T-helper 1 cell (primary cell): ENCODE measurements at places on chromosomes 7 and 10.

GRCh38 chr7:147079921-147080420, 963.4 kb downstream of the CNTNAP2 start:
- no peak for DNase-seq

DNA sequence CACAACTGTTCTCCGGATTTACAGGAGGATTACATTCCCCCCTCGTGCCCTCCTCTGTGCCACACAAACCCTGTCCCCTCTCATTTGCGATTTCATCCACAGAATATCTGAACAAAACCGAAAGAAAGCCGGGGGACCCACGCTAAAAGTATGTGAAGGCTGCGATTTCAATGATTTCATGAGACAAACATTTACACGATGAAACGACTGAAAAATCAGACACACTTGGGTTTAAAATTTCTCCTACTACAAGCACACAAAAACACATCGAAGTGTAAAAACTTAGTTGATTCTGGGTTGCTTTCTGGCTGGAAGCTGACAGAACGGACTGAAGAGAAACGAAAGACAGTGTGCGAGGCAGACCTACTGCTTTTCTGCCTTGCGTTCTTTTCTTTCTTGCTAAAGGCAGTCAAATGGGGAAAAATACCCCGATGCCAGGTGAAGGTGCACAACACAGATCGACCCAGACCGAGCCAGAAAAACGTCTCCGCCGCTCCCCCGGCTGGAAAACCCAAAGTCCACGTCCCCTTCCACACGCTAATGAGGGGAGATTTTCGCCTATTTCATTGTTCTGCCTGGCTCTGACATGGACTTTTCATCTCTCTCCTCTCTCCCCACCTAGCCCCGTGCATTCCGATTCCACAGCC, 1.2 kb downstream of the HIPK2 start:
- peak; percentile 14 for DNase-seq

DNA sequence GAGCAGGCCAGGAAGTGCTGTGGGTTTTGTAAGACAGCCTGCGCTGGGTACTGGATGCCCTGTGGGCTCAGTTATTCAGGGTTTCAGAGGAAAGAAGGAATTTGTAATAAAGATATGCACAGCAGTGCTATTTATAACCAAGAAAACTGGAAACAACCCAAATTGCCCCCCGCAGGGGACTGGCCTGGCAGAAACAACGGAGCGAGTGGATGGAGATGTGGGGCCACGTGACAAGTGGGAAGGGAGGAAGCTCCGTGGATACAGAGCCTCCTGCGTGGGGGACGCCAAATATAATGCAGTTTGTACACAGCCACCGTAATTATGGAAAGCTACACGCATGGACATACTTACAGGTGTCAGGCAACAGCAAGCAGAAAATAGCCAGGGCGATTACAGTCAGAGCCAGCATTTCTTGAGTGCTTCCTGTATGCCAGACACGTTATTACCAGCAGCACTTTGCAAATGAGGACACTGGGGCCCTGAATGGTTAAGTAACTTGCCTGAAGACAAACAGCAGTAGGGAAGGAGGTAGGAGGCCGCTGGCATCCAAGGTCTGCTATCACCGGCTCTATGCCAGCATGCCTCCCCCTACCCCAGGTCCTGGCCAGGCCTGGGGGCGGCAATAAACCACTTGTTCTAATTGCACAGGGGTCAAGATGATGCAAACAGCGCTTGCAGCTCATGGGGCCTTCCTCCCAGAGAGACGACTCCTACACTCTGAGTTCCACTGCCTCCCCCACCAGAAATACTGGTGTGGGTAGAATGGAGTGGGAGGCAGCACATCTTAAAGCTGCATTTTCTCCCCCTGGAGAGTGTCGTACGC, 8.7 kb upstream of the CAMK2B start:
- DNase-seq = no peak

DNA sequence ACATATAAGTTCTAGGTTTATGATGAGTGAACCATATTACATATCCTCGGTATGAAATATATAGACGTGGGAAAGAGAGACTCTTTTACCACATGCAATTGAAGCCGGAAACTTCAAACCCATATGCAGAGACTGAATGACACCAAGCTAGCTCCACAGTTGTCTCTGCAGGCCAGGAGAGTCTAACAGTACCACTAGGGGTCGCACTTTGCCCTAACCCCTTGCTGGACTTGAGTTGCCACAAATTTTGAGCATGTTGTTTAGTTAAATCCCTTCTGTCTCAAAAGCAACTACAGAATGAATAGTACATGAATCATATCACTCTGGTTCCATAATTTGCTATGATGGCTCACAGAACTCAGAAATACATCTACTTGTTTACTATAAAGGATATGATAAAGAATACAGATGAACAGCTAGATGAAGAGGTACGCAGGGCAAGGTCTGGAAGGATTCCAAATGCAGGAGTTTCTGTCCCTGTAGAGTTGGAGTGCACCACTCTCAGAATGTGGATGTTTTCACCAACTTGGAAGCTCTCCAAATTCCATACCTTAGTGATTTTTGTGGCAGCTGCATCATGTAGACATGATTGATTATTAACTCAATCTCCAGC, 112.4 kb upstream of the YAE1 start:
- no peak for DNase-seq

- no peak for DNase-seq
Measured at GRCh38 chr10:34524369-34525091, 290.6 kb downstream of the PARD3 start.

- DNase-seq = no peak
Measured at GRCh38 chr10:45997994-45998763, 25.9 kb downstream of the TIMM23 start.

DNA sequence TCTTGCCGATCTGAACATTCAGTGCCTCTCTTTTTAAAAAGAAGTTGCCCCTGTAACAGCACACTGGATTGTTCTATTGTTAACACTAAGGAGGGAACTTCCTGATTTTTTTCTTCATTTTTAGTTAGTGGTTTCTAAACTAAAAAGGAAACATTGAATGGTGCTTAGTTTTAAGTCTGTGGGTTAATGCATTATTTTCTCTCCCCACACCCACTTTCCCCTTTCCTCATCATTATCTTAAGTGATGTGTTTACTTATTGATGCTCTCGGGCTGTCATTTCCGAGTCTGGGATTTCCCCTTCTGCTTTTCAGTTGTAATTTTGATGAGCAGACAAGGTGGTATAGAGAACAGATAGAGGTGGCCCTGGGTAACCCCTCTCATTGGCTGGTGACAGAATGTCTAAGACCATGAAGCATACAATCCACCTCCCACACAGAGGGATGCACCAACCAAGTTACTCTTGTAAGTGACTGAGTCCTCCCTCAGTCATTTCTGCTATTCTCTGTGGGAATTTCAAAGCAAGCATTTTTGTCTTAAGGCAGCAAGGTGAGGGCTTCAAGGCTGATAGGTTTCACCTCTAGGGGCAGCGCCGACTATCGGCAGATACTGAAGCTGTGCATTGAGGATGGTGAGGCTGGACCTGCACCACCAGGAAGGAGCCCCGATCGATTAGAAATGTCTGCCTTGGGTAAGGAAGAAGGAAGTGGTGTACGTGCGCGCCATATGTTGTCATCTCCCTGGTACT, 49.5 kb downstream of the CHN2 start:
- DNase-seq = peak; percentile 11

- DNase-seq = no peak
Measured at GRCh38 chr7:15937571-15937970, 251.1 kb upstream of the MEOX2 start.

DNA sequence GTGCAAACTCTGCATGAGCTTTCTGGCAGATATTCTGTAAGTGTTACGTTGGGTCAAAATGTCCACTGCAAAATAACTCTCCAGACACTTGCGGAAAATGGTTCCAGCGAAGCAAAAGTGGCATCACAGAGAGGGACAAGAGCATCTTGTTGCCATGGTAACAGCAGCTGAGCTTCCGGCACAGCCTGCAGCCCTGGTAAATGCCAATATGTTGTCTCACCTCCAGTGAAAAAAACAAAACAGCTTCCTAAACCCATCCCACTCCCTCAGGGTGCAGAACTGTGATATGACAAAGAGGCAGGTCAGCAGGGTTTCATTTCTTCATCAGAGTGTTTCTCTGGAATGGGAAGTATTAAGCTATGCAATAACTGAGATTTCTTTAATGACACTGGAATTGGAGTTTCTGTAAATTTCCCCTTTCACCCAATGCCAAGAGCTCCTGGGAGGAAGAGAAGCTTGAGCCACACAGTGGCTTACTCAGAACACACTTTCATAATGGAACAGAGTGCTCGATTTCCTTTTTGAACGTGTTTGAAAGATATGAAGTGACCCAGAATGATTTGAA, 65.6 kb downstream of the FOXI2 start:
- DNase-seq = no peak

DNA sequence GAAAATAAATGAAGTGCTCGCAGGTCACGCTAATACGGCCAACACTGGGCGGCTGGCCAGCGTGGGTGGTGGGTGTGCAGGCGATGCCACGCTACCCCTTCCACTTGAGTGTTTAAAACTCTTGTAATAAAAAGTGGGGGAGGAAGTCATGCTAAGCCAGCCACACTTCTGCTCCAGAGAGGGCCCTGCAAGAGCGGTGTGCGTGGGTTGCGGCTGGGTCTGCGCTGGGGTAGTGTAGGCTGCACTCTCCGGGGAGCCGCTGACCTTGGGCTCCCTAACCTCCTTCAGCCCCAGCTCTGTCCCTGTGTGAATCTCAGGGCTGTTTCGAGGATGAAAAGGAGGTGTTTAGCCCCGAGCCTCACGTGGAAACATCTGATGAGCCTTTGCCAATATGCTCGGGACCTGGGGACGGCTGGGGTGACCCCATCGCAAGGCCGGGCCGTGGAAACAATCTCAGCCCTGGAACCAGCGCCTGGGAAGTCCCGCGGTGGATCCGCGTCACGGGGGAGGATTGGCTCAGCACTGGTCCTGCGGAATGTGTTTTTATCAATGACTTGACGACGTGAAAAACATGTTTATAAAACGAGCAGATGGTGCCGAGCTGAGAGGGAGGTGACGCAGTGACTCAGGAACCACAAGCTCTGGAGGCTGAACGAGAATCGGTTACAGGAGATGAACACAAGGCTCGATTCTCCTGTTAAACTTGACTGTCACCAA, 278.5 kb downstream of the DNAJB6 start:
- no peak for DNase-seq

DNA sequence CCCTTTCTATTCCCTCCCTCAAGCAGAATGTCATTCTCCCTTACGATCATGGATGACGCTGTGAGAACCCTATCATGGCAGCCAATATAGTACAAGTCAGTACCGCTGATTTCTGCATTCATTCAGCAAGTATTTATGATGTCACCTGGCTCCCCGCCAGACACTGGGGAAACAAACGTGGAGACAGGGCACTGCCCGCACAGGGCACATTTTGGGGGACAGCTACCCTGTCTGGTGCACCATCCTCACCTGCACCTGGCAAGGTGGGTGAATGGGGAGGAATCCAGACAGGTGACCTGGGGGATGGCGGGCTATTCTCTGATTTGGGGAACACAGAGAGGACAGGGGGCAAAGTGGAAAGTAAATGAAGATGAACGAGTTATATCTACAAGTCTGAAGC, 28.4 kb downstream of the MKI67 start:
- no peak for DNase-seq

- DNase-seq = no peak
Measured at GRCh38 chr7:75740846-75741497, 2.2 kb upstream of the HIP1 start.

GRCh38 chr10:34956756-34957155, 133.4 kb downstream of the CUL2 start:
- DNase-seq = no peak

- DNase-seq = no peak
Measured at GRCh38 chr7:23232966-23233365, 13.6 kb upstream of the GPNMB start.

DNA sequence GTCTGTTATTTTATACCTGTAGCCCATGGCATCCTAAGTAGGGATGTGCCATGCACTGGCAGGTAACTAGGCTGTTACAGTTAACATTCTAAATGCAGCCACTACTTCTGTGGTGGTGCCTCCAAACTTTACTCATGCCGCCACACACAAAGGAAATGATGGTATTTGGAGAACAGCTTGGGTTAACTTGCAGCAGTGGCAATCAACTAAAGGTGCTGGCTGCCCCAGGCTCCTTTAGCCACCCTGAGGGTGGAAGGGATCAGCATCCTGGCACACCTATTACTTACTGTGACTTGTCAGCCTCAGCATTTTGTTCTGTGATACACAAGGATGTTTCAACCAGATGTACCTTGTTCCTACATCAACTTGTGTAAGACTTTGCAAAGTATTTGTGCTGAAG, 221.8 kb upstream of the PPP1R3A start:
- no peak for DNase-seq

GRCh38 chr7:135792363-135792668, 43.7 kb upstream of the FAM180A start:
- DNase-seq = no peak

GRCh38 chr7:5443678-5444077, 20.0 kb upstream of the TNRC18 start:
- DNase-seq = no peak

DNA sequence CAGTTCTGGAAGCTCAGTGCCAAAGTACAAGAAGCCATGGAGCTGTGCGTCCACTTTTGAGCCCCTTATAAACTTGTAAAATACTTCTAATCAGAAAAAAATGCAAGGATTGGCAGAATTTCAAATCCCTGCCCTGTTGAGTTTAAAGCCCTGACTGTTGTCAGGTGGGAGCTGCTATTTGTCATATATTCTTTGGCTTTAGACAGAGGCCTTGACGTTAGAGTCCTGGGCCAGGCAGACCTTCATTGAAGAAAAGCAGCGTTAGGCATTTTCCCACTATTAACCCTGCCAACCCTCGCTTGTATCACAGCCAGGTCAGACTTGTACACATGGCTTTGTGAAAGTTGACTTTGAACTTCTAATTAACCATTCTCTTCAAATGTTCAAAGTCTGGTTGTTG, 155.4 kb downstream of the TWIST1 start:
- no peak for DNase-seq

DNA sequence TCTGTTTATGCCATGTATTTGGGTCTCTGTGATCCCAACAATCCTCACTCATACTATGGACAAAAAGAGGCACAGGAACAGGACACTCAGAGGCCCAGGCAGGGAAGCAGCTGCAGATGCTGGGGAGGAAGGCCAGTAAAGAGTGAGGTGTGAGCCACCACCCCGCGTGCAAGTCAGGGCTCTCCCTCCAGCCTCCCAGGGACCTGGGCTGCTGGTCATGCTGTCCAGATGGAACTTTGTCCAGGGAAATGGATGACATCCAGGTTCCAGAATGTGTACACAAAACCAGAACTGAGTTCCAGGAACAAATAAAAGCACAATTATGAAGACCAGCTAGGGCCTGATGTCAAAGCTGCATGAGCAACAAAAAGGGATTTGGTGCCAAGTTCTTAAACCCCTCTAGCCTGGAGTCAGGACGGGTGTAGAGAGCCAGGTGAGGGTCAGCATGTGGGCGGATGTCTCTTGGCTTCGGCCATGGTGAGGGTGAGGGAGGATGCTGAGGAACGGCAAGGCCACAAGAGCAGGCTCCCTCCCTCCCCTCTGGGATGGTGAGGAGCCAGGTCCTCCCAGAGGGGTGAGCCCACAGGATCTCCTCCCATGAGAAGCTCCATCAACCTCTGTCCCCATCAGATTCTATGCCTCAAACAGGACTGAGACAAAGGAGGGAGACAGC, 739.7 kb downstream of the PARD3 start:
- no peak for DNase-seq
